Ovary (tissue), 10 donors: ENCODE measurements at places on chromosomes 1 and 21.

GRCh38 chr1:22584001-22584562 is 20.8 kb downstream of the EPHA8 start:
- DNase-seq, result no peak

- no peak for DNase-seq
Measured at GRCh38 chr1:71116729-71117128, 35.9 kb upstream of the ZRANB2 start.

- DNase-seq, result no peak
Measured at GRCh38 chr1:225332686-225333085, 95.2 kb downstream of the LBR start.

- DNase-seq, result no peak
Measured at GRCh38 chr1:88145752-88146151, 538.3 kb upstream of the PKN2 start.

- no peak for DNase-seq
Measured at GRCh38 chr1:185284533-185285276, 32.3 kb downstream of the IVNS1ABP start.

- no peak for DNase-seq
Measured at GRCh38 chr1:56821462-56821797, 2.2 kb upstream of the FYB2 start.

DNA sequence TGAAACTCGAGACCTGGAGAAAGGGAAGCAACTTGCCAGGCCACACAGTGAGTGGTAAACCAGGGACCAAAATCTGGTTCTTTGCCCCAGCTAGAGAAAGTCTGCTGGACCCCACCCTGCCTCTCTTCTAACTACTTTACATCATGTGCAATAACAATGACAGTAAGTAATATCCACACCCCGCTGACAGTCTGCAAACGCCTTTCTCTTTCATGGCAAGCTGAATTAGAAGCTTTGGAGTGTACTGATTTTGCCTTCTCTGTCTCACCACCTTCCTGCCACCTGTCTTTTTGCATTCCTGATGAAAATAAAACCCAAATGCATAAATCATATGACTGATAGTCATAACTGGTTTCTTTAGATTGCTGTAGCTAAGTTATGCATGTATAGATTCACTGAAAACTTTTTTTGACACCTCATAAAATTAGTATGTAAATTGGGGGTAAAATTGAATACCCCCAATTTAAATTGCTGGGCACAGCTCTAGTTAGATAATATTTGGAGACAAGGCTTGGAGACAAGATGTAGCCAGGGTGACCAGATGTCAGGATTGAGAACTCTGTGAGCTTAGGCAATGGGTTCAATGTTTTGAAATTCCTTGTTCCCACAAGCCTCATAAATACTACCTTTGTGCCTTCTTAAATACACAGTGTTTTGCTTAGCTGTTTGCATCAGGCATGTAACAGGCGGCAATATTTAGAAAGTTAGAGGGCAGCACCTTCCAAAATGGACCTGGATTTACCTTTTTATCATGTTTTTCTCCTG is 73.5 kb downstream of the ST6GALNAC5 start:
- no peak for DNase-seq

- DNase-seq, result no peak
Measured at GRCh38 chr1:21818656-21819055, 6.6 kb downstream of the LDLRAD2 start.

DNA sequence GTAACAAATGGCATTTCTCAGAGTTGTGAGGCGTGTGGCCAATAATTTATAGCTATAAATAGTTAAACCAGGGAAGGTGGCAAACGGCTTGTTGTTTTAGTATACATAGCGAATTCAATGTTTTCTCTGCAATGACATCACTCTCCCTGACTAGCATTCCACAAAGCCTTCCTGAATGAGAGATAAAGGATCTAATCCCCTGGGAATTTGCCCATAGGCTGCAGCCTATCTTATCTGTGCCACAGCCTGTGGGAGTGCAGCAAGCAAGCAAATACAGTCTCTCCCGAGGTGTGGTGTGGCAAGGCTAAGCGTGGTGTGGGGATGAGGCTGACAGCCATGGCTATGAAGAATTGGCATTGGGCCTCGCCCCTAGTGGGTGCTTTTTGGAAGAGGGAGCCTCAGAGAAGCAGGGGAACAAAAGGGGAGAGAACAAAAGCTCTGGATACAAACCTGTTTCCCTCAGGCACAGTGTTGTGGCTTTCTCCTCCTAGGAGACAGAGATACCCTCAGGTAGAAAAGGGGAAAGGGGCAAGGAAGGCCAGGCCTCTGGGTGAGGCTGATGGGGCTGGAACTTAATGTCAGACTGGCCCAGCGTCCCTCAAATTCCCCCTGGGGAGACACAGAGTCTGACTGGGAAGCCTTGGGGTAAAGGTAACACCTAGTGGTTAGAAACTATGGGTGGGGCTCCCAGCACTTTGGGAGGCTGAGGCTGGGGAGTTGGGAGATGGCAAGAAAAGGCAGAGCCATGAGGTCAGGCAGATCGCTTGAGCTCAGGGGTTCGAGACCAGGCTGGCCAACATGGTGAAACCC is 8.9 kb downstream of the TAGLN2 start:
- no peak for DNase-seq

DNA sequence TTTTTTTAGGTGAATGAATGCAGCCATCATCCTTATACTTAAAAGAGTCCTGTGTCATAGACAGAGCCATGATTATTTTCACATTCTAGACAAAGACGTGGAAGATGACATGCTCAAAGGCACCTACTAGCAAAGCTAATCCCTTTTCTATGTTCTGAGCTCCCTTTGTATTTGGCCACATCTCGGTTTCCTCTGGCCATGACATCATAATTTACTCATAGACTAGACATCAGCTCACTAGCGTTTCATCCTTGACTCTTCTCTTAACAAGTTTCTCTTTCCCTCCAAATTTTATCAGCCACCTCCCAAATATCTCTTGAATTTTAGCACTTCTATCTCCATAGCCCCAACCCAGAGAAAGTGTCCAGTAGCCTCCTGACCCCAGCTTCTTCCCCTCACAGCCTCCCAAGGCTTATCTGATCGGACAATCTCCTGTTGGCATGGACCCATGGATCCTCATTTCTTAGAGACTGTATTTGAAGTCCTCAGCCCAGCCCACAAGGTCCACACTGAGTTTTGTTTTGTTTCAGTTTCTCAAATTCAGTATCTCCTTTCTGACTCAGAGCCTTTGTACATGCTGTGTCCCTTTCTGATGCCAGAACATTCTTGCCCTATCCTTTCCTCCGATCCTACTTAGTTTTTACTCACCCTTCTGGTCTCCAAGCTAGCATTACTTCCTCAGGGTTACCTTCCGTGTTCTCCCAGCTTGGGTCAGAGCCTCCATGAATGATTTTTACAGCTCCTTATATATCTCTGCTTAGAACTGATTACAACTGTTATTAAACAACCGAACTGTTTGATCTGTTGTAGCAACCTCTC is 33.0 kb upstream of the EPS8L3 start:
- DNase-seq, result no peak

DNA sequence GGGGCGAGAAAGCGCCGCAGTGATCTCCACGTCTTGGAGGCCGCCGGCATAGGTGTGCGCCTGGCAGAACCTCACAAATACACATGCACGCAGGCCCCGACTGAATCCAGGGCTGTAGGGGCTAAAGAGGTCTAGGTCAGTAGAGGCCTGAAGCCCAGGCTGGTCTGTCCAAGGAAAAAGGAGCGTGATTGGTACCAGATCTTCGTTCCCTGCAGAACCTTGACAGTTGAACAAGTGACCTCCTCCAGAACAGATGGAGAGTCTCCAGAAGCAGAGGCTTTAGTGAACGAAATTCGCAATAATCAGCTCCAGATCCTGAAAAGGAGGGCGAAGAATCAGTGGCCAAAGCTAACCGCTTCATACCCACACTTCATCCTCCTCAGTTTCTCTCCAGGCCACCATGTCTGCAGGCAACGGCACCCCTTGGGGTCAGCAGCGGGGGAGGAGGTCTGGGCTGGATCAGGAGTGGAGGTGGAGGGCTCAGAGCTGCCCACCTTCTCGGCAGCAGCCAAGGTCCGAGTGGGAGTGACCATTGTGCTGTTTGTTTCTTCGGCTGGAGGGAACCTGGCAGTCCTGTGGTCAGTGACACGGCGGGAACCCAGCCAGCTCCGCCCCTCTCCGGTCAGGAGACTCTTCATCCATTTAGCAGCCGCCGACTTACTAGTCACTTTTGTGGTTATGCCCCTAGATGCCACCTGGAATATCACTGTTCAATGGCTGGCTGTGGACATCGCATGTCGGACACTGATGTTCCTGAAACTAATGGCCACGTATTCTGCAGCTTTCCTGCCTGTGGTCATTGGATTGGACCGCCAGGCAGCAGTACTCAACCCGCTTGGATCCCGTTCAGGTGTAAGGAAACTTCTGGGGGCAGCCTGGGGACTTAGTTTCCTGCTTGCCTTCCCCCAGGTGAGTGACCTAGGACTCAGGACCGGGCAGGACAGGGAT is 749 bp upstream of the PEX11B start:
- DNase-seq, result peak; percentile 63

DNA sequence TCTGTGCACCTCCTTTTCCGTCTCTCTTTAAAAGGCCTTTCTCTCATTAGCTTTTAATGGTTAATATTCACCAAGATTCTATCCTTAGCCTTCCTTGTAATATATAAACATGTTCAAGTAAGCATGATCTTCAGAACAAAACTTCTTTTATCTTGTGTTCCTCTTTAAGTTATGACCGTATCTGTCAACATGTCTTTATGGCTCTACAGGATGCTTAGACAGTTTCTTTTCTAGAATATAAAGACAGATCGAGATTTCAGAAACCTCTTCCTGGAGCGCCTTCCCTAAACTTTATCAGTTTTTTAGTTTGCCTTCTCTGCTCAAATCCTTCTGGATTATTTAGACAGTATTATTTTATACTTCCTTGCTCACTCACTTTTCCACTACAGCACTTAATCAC is 7.2 kb downstream of the RO60 start:
- DNase-seq, result no peak

DNA sequence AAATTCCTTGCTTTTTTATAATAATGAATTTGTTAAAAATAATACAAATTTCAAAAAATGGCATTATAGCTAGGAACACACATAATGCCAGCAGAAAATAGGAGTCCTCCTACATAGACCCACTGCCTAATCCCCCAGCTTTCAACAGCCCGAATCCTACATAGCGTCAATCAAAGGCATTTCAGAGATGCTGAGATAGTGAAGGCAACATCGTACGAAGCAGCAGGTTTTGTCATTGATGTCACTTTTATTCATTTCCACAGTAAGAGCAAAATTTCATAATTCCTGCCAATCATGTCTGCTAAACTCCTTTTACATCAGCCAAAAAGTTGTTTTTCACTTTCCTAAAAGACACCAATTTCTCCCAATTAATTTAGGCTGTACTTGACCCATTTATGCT is 94.1 kb downstream of the GREM2 start:
- no peak for DNase-seq

DNA sequence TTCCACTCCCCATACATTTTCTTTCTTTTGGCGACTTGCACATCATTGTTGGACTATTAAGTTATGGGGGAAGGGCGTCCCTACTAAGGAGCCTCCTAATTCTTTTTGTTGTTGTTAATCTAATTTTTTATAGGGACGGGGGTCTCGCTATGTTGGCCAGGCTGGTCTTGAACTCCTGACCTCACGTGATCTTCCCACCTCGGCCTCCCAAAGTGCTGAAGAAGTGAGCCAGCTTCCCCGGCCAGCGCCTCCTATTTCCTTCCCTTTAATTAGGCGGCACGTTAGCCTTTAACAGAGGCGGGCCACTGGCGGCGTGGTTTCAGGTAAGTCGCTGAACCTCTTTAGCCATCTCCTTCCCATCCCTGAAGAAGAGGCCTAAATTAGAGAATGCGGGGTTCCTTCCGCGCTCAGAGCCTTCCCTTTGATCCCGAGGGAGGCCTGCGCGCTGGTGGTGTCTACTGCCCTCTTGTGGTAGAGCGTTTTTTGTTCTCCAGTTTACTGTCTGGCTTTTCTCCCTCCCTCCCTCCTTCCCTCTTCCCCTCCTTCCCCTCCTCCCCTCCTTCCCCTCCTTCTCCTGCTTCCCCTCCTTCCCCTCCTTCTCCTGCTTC is 38.1 kb downstream of the TNFRSF9 start:
- DNase-seq, result peak; percentile 15

DNA sequence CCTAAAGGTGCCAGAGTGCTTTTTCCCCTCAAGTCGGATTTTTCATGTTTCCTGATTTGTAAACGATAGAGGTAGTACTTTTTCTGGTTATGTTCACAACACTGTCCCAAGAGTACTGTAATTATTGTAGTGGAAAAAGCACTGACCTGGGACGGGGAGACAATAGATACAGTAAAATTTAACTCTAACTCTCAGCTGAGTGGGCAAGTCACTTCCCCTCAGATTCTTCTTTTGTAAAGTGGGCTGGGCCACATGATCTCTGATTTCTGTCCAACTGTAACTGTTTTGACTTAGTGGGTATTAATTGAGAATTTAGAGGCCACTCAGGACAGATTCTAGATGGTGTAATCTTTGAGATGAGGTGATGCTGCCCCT is 19.1 kb downstream of the MARCKSL1 start:
- DNase-seq, result no peak
